RCC 7860 (cell line): ENCODE measurements at places on chromosomes 7 and 10.

- DNase-seq, result no peak
Measured at GRCh38 chr10:74306227-74306982, 155.4 kb downstream of the ADK start.

DNA sequence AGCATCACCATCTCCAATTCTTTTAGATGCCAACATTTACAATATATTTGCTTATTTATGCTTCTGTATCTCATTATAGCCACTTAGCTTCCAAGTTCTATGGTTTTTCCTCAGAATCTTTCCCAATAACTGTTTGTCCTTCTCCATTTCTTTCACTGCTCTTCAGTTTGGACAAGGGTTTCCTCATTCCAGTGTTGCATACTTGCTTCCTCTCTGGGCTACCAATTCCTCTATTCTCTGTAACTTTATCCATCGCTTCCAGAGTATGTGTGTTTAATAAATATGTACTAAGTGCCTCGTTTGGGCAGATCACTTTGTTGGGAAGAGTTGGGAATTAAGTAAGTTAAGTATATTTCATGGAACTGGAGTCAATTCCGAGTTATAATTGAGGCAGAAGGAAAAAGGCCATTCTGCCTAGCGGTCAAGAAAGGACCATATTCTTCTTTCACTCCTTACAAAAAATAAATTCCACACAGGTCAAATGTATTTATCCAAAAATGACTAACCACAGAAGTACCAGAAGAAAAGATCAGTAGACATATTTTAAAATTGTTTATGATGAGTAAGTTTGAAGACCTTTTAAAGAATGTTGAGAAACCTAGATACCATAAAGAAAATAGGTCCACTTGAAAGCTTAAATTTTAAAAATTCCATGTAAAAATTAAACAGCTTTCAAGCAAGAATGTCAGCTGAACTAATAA lies 10.8 kb downstream of the STAMBPL1 start:
- no peak for DNase-seq

- DNase-seq, result peak; percentile 99
Measured at GRCh38 chr10:12720217-12720981, 281.1 kb downstream of the CCDC3 start.

GRCh38 chr10:125961743-125962142 lies 65.4 kb downstream of the FANK1 start:
- DNase-seq, result no peak

DNA sequence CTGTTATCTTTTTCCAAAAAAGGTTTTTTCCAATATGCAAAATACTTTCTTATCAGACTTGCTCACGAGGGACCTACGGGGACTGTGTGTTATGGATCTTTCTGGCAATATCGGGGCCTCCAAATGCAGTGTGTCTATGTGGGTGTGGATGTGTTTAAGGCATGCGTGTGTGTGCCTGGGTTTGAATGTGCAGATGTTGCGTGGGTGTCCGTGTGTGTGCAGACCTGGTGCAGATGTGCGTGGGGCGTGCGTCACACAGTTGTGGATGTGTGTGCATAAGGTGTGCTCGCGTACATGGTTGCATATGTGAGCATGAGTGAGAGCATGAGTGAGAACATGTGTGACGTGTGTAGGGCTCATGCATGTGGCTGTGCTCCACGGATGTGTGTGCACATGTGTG lies 19.7 kb downstream of the NKX6-2 start:
- DNase-seq, result no peak
